Fibroblast of lung (primary cell): ENCODE measurements at places on chromosomes 11 and 22. TPM values are rescaled to one million over a fixed set of nuclear protein-coding genes. Genes with fewer than 3 reads are reported as not detected.

RAB3IL1 gene
- 13.4 TPM in 2 replicates for total RNA-seq

JAML gene
- not detected in 2 replicates for total RNA-seq

SLC5A12 gene
- under 0.01 TPM in 1 of 2 replicates, not detected in the other for total RNA-seq

BAIAP2L2 gene
- total RNA-seq, result 0.26 and 0.83 TPM in 2 replicates

TMEM25 gene
- total RNA-seq, result 16.4 and 21.3 TPM in 2 replicates

ZNF214 gene
- total RNA-seq, result 8.7 and 9.9 TPM in 2 replicates
